Psoas muscle (tissue), 8 donors: ENCODE measurements at places on chromosomes 5 and 9. TPM values are rescaled to one million over a fixed set of nuclear protein-coding genes. Genes with fewer than 3 reads are reported as not detected.

The GRM6 gene
- total RNA-seq, result not detected

The DDX4 gene
- not detected for total RNA-seq

The NUTM2F gene
- not detected for total RNA-seq

The NTRK2 gene
- 3.6 TPM for total RNA-seq

The CCDC152 gene
- 0.54 TPM for total RNA-seq

The AIF1L gene
- total RNA-seq, result 12.2 TPM

The PTPRD gene
- total RNA-seq, result 3.1 TPM

The GNE gene
- total RNA-seq, result 9.8 TPM

DNA sequence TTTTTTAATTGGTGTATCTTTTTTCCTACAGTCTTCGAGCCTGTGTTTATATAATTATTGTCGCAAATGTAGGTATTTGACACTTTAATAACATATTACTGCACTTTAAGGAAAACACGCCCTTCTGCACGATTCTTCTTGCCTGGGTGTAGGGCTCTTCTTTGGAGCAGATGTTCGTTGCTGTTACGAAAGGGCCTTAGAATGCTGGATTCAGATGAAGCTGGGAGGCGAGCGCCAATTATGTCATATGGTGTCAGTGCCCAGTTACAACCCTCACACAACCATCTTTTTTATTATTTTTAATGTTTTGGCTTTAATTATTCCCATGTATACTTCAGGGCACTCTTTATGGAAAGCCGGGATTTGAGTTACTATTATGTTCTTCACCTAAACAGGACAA lies 553.0 kb downstream of the EBF1 start:
- peak; percentile 26 for DNase-seq

GRCh38 chr5:134075102-134075501 lies 39.4 kb upstream of the TCF7 start:
- DNase-seq, result no peak

GRCh38 chr9:133147412-133148198 lies 16.1 kb downstream of the GBGT1 start:
- DNase-seq, result peak; percentile 74

DNA sequence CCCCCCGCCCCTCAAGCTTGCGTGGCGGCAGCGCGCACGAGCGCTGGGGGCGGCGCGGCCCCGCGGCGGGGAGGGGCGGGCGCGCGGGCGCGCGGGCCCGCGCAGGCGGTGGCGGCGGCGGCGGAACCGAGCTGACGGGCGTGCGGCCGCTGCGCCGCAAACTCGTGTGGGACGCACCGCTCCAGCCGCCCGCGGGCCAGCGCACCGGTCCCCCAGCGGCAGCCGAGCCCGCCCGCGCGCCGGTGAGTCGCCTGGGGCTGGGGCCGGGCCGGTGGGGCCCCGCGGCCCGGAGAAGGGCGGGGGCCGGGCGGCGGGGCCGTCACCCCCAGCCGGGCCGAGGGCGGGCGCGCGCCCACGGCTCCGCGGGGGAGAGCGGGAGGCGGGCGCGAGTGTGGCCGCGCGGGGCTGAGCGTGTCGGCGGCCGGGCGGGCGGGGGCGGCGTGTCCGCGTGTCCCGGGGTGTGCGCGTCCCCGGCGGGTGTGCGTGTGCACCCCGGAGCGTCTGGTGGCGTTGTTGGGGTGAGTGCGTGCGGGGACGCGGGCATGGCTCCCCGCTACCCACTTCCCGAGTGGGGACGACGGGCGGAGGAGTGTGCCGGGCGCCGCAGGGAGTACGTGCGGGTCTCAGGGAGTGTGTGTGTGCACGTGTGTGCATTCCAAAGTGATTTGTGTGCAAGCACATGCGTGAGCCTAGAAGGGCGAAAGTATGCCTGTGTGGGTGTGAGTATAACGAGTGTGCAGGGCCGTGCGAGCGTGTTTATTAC lies at the start of gene NEK6:
TSS of gene NEK6 (plus strand) at position 106 of the 763 bp plus-strand sequence. CDS start 44,016 bp downstream, outside the sequence.
- peak; percentile 64 for DNase-seq

GRCh38 chr5:154778534-154778933 lies 23.4 kb downstream of the LARP1 start:
- peak; percentile 59 for DNase-seq

GRCh38 chr5:150143350-150144245 lies 12.0 kb downstream of the PDGFRB start:
- peak; percentile 83 for DNase-seq

- DNase-seq, result no peak
Measured at GRCh38 chr5:168786147-168786546, 207.0 kb upstream of the PANK3 start.

DNA sequence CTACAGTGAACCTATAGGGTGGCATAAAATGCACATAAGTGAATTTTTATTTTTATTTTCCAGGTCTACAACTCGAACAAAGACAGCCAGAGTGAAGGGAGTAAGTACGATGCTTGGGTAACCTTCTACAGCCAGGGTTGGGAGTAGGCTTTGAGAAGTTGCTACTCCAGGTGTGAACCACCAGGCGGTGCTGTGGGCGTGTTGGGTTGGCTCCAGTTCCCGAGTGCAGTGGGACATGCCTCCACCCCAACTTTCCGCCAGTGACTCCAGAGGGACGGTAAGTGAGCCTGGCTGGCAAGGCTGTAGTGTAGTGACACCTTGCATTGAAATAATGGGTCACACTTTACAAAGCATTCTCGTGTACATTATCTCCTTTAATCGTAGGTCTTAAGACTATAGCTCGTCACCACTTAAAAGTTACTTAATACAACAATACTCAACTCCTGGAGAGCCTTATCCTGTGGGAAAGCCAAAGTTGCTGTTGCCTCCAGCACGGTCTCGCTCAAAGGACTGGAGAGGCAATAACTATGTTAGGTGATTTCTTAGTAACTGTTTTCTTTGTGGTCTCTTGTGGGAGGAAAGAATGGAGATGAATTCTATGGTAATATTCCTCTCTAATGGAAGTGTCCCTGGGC lies 244.0 kb downstream of the ARHGAP26 start:
- peak; percentile 25 for DNase-seq

DNA sequence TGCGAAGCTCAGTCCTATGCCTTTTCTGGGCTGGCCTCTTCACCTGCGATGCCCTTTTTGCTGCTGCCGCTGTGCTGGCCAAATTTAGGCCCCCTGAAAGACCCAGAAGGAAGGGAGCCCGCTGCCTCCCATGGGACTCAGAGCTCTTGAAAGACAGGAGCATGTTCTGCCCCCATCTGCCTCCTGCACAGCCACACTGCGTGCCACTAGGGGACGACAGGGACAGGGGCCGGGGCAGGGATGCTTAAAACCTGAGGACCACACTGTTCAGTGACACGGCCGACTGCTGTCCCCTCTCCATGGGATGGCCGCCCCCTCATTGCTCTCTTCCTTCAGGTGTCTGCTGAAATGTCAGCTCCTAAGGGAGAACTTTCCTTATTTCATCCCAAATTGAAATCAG lies 132.4 kb downstream of the ADAMTS2 start:
- no peak for DNase-seq

- no peak for DNase-seq
Measured at GRCh38 chr5:39902626-39903025, 477.8 kb upstream of the DAB2 start.

GRCh38 chr5:151570512-151571269 lies 20.4 kb downstream of the FAT2 start:
- DNase-seq, result no peak

DNA sequence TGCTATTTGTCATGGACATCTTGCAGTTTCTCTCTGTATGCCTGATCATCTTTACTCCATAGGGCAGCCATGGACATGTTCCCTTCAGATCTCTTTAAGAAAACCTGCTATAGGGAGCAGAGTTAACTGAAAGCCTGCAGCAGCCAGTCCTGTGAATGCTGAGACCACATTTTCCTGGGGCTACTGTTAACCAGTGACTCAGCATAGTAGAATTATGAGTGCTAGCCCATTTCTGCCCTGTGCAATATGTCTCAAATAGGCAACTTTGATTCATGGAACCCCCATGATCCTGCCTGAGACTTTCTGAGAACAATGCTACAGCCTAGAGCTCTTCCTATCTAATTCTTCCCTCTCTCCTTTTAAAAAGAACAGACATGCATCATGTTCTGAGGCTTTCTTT lies 624.2 kb downstream of the CHSY3 start:
- no peak for DNase-seq

DNA sequence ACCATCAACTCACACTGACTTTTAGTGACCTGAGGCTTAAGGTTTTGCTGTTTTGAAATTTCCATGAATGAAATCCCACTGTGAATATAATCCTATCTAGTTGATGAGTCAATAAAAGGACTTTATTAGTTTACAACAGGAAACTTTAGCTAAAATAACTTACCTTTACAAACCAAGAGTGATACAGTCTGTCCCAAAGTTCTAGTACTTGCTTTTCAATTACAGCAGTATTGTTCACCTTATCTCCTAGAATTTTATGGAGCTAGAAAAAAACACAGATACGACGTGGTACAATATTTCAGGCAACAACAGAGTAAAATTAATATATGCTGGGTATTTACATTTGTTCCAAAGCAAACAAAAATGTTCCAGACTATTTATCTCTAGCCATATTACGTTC lies 46.9 kb upstream of the CTNNAL1 start:
- DNase-seq, result no peak

DNA sequence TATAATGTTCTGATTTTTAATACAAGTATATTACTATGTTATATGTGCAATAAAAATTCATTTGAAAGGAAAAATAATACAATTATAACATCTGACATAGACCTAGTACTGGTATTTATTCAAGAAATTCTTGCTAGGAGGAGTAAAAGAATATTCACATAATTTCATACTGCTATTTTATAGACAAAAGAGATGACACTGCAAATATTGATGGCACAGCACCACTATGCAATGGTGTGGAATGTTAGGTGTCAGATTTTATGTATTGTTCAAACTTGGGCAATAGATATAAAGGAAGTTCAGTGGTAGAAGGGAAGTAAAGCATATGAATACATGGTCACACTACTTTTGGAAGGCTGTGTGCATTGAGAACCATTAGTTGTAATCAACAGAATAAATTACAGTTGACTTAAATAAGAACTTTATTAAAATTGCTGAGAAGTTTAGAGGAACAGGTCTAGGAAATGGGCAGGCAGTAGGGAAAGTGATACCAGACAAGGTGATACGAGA lies 143.9 kb downstream of the OR2K2 start:
- DNase-seq, result no peak

DNA sequence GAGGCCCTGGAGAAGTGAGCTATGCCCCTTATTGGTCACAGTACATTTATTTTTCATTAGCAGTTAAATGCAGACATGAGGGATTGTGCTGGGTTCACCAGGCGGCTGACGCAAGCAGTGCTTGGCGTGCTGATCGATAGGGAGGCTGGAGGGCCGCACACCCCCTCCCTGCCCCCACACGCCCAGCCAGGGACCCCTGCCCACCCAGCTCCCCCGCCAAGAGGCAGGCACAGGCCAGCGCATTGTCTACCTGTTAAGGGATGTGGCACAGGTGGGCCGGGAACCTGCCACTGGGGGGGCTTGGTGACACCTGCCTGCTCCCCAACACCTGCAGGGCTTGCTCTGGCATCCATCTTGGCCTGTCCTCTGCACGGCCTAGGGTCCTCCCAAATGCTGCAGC lies 39.2 kb downstream of the HK3 start:
- no peak for DNase-seq

- DNase-seq, result no peak
Measured at GRCh38 chr5:119537704-119538103, 85.4 kb downstream of the HSD17B4 start.

DNA sequence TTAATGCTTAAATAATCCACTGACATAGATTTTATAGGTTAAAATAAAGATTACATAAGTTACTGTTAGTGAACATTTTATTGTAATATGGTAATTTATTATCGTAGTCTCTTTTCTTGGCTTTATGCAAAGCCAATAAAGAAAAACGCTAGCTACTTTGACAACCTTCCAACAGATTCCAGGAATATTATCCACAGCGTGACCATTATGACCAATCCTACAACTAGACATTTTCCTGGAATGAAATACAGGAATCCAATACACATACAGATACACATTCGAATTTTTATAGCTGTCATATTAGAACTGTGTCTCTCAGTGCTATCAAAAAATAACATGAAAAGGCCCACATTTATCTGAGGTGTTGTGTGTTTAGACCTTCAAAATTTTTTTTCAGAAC lies 13.1 kb downstream of the RPS23 start:
- DNase-seq, result no peak

- no peak for DNase-seq
Measured at GRCh38 chr5:167823405-167823804, 468.0 kb upstream of the WWC1 start.

GRCh38 chr9:126674365-126675146 lies 60.8 kb downstream of the LMX1B start:
- DNase-seq, result no peak

DNA sequence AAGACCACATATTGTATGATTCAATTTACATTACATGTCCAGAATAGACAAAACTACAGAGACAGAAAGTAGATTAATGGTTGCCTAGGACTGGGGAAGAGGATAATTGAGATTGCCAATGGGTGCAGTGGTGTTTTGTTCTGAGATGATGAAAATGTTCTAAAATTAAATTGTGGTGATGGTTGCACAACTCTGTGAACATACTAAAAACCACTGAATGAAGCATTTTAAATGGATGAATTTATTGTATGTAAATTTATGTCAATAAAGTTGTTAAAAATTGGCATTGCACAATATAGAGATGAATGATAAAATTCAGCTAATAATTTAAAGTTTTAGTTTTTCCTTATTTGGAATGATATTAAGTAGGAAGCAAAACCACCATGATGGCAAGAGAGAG lies 109.5 kb upstream of the NR4A3 start:
- DNase-seq, result no peak

DNA sequence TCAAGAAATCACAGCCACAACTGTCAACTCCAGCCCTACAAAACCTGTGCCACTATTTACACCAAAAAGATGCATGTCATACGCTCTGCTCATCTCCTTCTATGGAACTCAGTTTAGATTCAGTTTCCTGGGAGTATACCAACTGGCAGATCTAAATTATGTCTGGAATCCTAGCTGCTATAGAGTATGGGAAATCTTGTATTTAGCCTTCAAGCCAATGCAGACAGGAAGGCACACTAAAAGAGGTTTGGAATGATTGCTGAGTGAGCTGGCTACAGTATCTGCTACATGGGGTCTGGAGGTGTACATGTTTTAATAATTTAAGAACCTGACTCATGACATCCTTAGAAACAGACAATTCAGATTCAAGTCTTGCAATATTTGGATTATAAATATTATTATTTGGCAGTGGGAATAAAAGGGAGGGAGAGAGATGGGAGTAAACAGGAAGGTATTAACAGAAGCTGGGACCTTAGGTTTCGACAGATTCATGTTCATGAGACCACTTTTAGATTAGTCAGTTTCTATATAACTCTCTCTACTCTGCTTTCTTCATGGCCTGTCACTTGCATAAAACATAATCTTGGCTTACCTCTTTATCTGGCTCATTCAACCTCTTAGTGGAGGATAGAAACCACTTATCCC lies 178.8 kb upstream of the HAPLN1 start:
- DNase-seq, result no peak

GRCh38 chr9:80701061-80701460 lies 988.3 kb downstream of the TLE1 start:
- no peak for DNase-seq

DNA sequence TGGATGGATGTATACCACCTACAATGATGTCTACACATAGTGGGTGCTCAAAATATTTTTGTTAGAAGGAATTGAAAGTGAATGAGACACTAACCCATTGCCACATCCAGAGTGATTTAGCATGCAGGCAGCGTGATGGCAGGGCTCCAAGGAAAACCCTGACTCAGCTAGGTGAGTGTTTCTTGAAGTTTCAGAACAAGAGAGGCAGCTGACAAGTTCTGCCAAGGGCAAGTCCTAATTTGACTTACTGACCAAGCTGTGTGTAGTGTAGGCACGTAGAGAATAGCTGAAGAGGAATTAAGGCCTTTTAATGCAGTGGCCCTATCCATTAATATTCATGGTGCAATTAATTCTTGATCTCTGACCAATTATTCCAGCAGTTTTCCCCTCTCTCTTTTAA lies 107.8 kb upstream of the ATP10B start:
- peak; percentile 20 for DNase-seq

- no peak for DNase-seq
Measured at GRCh38 chr9:86843206-86843605, 104.1 kb downstream of the GAS1 start.
